ENCODE measurements at places on chromosomes 13 and 19. TPM values are rescaled to one million over a fixed set of nuclear protein-coding genes. Genes with fewer than 3 reads are reported as not detected.

C19orf67 gene
- not detected for total RNA-seq

ZNF442 gene
- 3.3 TPM for total RNA-seq

SIAH3 gene
- not detected for total RNA-seq

GRIK5 gene
- 10.1 TPM for total RNA-seq

DNA sequence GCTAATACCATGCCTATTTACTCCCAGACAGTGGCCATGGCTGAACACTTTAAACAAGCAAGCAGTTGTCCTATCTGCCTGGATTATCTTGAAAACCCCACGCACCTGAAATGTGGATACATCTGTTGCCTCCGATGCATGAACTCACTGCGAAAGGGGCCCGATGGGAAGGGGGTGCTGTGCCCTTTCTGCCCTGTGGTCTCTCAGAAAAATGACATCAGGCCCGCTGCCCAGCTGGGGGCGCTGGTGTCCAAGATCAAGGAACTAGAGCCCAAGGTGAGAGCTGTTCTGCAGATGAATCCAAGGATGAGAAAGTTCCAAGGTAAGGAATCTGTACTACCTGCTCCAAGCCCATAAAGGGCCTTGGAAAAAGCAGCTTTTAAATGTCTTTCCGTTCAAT lies 8.6 kb downstream of the RFPL4AL1 start:
- DNase-seq = no peak

GRCh38 chr19:12098040-12098439 lies 33.5 kb downstream of the ZNF844 start:
- DNase-seq = no peak

DNA sequence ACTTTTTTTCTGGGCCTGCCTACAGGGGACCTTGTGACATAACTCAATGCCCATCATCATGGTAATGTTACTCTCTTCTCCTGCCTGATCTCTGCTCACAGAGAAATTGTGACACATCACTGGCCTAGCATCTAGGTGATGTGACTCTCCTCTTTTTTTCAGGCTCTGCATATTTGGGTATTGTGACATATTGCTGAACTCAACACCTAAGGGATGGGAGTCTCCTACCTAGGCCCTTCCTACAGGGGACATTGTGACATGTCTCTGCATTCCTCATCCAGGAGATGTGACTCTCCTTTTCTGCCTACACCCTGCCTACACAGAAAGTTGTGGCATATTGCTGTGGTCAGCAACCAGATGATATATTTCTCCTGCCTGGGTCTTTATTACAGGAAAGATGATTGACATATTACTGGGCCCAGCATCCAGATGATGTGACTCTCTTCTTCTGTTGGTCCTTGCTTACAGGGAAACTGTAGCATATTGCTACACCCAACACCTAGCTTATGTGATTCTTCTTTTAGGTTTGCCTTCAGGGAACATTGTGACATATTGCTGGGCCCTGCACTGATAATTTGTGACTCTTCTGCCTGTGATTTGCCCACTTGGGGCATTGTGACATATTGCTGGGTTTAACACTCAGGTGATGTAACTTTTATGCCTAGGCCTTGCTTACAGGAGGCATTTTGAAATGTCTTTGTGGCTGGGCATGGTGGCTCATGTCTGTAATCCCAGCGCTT lies 21.0 kb upstream of the ZNF254 start:
- no peak for DNase-seq
